ENCODE measurements at places on chromosomes 4 and X. TPM values are rescaled to one million over a fixed set of nuclear protein-coding genes. Genes with fewer than 3 reads are reported as not detected.

- DNase-seq: peak; percentile 37
Observed at GRCh38 chr4:174524242-174524641, 2.0 kb upstream of the HPGD start.

DNA sequence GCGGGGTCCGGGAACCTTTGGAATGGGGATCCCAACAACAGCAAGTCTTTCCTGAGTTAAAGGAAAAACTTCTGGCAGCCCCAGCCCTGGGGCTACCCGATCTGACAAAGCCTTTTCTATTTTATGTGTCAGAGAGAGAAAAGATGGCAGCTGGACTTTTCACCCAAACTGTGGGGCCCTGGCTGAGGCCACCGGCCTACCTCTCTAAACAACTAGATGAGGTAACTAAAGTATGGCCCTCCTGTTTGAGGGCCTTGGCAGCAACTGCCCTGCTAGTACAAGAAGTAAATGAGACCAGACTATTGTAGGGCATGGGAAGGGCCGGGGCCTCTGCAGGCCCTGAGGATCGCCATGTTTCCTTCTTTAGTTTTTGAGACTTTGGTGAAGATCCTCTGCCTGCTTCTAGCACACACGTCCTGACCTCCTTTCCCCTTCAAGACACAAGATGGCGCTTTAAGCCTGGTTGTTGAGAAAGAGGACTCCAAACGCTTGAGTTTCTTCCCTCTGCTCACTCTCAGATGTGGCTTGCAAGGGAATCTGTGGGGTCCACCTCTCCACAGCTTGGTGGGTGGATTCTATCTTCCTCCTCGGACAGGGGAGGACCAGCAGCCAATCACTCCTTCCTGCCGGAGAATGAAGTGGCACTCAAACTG lies 18.5 kb upstream of the DRD5 start:
- peak; percentile 71 for DNase-seq

DNA sequence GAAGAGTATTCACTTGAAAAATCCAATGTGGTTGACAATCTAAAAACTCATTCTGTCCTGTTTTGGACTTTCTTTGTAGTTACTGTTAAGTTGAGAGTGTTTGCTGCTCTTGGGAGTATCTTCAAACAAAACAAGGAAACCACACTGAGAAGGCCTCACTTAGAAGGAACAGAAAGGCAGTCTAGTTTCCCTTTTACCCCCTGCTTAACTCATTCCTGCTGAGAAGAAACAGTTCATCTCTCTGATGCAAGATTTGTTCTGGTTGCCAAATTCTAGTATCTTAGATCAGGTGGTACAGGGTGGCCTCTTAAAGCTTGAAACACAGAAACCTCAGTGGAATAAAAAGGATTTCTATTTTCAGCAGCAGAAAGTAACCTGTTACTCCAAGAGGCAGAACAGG lies 41.4 kb downstream of the GUCY2F start:
- no peak for DNase-seq

TMEM35A gene
- total RNA-seq: not detected

DNA sequence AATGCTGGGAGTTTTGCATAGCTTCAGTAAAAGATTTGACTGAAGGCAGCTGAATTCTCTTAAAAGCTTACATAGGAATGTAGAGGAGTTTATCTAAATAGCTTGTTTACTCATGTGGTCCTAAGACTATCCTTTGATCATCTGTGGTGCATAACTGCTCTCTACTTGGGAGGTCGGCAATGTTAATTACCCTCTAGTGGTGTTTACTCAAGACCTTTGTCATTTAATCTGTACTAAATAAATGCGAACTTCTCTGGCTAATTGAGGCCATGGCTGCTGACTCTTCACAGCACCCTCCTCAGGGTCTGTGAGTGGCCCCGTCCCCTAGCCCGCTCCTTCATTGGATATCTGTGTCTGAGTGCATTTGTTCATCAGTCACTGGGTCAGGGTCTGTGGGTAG lies 13.8 kb upstream of the TMEM33 start:
- no peak for DNase-seq

CXCL3 gene
- total RNA-seq: 1.1 TPM

PDE6B gene
- not detected for total RNA-seq

DNA sequence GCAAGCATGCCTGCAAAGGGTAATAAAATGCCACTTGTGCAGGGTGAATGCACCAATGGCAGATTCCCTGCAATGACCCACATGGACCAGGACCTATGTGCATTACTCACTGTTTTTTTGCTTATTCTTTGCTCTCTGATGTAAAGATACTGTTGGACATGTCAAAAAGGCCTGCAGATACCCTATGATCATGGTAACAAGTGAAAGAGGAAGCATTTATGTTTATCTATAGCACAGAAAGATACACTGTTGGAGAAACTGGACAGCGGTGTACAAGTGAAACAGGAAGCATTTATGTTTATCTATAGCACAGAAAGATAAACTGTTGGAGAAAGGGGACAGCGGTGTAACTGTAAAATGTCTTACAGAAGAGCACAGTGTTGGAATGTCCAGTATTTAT lies 127.5 kb downstream of the PAPSS1 start:
- no peak for DNase-seq

DNA sequence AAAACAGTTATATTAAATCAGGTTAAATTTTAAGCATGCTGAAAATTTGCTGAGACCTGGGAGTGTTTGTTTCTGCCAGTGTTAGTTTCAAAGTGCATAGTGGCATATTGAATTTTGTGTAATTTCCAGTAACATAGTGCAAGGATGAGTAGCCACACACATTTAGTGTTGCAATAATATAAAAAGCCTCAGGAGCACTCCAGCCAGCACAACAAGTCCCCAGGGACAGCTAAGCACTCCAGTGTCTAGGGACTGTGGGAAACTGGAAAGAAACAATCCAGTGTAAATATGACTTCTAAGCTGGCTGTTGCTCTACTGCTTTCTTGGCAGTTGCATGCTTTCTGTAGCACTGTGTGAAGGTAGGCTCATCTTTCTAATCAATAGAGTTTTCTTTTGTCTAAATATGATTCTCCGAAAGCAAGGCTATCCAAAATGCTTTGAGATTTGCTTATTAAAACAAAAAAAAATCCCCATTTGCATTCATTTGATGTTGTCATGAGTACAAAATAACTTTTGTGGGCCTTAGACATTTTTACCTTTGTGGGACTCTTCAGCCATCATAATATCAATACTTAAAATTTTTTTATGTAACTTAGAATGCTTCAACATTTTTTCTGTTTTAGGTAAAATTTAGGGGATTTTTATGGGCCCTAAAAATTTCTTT lies 24.2 kb upstream of the CXCL2 start:
- DNase-seq: no peak

NUP62CL gene
- total RNA-seq: 44.2 TPM

Measured in HT-29 (cell line).